ENCODE measurements at places on chromosomes 1 and 21. TPM values are rescaled to one million over a fixed set of nuclear protein-coding genes. Genes with fewer than 3 reads are reported as not detected.

SERPINC1 gene
- not detected for total RNA-seq

GOLPH3L gene
- total RNA-seq = 10.4 TPM

CD244 gene
- not detected for total RNA-seq

GCSAML gene
- not detected for total RNA-seq

TMPRSS15 gene
- total RNA-seq = not detected
